ENCODE measurements at places on chromosomes 6 and 20. TPM values are rescaled to one million over a fixed set of nuclear protein-coding genes. Genes with fewer than 3 reads are reported as not detected.

DNA sequence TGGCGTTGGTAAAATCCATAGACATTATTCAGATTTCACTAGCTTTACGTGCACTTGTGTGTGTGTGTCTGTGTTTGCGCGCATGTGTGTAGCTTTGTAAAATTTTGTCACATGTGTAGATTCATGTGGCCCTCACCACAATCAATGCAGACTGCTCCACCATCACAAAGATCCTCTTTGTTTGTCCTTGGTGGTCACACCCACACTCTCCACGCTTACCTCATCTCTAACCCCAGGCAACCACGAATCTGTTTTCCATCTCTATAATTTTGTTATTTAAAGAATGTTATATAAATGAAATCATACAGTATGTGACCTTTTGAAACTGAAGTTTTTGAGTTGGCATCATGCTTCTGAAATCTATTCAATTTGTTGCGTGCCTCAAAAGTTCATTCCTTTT lies 58.5 kb downstream of the GRM1 start:
- no peak for DNase-seq

DNA sequence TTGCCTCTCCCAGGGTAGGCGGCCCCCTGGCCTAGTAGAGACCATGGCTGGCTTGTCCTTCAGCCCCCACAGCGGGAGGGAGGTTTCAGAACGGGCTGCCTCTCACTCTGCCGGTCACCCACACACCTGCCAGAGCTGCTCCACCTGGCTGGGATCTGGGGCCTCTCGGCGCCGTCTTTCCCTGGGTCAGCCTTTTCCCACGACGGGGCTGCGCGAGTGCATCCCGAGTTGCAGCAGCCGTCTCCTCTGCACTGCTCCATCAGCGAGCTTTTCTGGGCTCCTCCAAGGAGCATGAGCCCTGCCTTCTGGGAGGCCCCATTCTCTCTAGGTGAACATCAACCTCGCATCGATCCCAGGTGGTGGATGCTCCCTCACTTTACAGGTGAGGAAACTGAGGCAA lies 15.9 kb upstream of the SPDEF start:
- DNase-seq: no peak

DNA sequence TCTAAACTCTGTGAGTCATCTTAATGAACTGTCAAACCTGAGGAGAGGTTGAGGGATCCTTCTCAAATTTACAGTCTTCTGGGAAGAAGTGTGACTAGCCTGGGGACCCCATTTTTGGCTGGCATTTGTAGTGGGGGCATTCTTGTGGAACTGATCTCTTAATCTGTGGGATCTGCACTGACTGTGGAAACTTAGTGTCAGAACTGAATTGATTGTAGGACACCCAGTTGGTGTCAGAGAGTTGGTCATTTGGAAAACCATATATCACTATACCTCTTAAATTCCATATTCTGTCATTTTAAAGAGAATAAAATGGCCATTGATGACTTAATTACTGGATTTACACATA lies 48.3 kb downstream of the LAMA4 start:
- no peak for DNase-seq

GRCh38 chr20:33110147-33110825 lies 30.8 kb downstream of the BPIFB4 start:
- no peak for DNase-seq

- DNase-seq: no peak
Measured at GRCh38 chr6:2111162-2111677, 134.2 kb downstream of the GMDS start.

DNA sequence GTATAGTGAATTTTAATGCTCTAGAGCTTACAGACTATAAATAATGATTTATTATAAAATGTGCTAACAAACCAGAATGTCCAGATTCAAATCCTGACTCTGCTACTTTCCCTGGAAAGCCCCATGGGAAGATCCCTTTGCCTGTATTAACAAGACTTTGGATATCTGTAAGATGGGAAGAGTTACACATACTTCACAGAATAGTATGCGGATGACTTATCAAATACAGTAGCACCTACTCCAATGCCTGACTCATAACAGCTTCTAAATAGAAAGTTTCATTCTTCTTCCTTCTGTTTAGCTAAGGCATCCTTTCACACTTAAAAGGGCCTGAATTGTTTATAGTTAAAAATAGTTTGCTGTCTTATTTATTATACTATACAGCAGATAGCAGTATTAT lies 166.3 kb downstream of the KCNQ5 start:
- DNase-seq: no peak

DNA sequence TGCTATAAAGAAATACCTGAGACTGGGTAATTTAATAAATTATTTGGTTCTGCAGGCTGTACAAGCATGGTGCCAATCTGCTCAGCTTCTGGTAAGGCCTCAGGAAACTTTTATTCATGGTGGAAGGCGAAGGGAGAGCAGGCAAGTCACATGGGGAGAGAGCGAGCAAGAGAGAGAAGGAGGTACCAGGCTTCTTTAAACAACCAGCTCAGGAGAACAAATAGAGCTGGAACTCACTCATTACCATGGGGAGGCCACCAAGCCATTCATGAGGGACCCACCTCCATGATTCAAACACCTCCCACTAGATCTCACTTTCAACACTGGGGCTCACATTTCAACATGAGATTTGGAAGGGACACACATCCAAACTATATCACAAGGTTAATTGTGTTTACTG lies 44.9 kb upstream of the CRISP1 start:
- DNase-seq: no peak

DNA sequence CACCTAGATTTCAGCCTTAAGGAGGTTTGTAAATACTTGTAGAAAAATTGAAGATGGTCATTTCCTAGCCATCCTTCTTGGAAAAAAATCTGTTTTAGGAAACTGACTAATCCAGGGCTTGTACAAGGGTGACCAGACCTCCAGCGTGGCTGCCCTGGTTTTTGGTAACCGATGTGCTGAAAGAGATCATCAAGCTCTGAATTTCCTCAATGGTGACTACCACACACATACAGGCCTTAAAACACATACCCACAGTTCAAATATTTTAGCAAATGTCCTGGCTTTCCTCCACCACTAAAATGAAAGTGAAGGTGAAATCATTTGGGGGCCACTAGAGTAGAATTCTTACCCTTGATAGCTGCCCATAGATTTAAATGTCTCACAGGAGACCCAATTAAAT lies 215.3 kb upstream of the SUPT3H start:
- DNase-seq: no peak

GRCh38 chr6:166751051-166751595 lies 124.1 kb upstream of the RPS6KA2 start:
- DNase-seq: no peak

GRCh38 chr6:32638532-32639219 lies 1.5 kb downstream of the HLA-DQA1 start:
- no peak for DNase-seq

GRCh38 chr6:66198062-66198624 lies 491.1 kb upstream of the EYS start:
- DNase-seq: no peak

DNA sequence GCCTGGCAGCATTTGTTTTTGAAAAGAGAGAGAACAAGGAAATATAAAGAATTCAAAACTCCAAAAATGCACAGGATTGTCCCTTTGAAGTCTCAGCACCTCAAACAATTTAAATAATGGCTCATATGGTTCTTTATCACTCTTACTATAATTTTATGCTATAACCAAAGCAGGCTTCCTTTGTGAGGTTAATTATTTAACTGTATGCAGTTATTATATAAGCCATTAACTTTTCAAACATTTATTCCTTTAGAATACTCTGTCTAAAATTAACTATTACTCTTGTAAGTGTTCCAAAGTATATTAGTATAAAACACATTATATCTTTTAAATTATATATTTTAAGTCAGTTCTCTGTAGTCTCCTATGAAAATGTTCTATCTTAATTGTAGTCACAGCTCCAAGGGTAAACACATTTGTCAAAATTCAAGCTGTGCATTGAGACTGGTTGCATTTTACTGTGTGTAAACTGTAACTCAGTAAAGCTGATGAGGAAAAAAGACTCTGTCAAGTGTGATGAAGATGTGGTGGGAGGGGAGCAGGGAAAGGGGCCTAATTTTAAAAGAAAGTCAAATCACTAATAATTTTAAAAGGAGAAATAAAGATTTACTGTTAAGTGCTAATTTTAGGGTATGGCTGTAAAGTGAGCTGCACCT lies 20.0 kb upstream of the PLAGL1 start:
- no peak for DNase-seq

GRCh38 chr6:79783670-79784394 lies 152.7 kb downstream of the SH3BGRL2 start:
- no peak for DNase-seq

DNA sequence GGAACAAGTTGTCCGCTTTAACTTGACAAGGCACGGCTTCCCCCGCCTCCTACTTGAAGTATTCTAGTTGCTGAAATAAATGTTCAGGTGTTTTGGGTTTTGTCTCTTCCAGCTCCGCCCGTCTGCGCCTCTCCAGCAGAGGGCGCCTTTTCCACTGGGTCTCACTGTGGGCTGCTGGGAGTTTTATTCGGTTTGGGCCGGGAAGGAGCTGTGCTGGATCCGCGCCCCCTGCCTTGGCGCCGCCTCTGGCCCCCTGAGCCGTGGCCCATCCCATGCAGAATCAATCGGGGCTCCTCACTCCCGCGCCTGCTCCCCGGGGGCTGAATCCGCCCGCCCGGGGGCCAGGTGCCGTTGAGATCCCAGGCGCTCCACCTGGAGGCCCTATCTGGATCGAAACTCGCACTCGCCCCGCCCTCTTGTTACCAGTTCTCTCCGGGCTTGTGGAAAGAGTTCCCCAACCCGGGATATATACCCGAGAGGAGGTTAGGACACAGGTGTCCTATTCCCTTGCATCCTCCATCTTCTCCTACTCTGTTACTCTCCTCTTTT lies 51.0 kb upstream of the TCF21 start:
- DNase-seq: no peak

DNA sequence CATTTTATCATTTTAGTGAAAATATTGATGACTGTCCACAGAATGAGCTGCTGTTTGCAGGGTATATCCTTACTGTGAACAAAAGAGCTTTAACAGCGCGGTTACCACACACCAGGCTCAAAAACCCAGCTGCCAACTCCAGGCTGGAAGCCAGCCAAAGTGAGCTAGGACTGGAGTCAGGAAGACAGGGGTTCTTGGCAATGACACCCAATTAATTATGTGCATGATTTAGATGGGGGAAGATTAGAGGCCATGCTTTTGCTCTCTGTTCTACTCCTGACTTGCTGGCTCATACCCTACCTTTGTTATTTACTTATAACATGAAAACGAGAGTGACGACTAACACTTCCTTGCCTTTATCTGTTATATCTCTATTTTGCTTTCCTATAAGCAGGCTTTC lies 128.9 kb upstream of the SHLD1 start:
- DNase-seq: no peak

DNA sequence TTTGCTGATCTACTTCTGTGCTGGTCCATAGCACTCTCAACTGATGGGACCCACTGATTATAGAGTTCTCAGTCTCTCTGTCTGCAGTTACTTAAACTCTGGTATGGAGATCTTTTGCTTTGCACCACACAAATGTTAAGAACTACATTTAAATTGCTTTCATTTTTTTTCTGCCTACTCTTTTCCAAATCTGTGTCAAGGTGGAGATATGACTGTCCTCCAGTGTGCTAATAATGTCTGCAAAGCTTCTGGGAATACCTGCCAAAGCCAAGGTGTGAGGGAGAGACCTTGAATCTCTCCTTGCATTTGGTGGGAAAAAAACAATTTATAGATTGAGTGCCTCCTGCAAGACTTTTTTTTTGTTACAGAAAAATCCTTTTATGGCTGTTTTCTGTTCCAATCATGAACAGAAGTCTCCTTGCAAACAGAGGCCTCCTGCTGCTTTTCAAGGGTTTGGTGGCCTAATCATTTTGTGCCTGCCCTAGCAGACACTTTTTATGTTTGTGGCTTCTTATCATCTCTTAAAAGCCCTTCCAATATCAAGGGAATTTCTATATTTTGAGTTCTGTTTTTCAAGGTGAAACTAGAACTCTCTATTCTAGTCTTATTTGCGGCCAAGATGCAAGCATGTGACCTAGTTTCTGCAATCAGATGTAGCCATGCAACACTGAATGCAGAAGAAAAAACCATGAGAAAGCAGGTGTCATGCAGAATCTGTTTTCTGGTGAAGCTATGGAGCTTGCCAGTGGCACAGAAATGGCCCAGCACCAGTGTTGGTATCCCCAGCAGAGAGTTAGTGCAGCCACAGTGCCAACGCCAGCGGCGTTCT lies 23.2 kb upstream of the AKIRIN2 start:
- DNase-seq: no peak

DNA sequence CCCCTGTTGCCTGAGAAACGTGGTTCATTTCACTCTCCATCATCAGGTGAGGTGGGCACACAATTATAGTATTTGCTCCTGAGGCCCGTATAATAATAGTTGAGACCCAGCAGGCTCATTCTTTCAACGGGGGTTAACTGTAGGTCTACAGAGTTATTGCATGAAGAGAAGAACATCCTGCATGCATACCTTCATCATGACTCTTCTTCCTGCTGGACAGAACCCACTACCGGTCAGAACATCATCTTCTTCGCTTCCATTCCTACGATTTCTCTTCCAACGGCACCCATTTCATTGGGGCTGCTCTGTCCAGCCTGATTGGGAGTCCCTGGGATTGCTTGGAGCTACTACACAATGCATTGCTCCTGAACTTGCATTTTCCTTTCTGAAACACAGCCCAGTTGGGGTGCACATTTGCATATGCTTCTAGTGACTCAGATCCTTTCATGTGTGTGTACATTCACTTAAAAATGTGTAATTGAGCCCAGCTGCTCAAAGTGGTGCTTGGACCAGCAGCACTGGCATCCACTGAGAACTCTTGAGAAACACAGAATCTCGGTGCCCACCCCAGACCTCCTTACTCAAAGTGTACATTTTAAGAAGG lies 57.4 kb downstream of the SLC24A3 start:
- no peak for DNase-seq

ATF6B gene
- total RNA-seq: 73.4 TPM

CALHM4 gene
- total RNA-seq: not detected

LHFPL5 gene
- not detected for total RNA-seq

ZNF311 gene
- total RNA-seq: 0.28 TPM

TENT5A gene
- 13.4 TPM for total RNA-seq

KIAA1586 gene
- 14.9 TPM for total RNA-seq

FAM162B gene
- total RNA-seq: 4.6 TPM

FBXO30 gene
- 40.7 TPM for total RNA-seq

GRM4 gene
- total RNA-seq: not detected

TM9SF4 gene
- 21.0 TPM for total RNA-seq

WFDC12 gene
- not detected for total RNA-seq

SPTLC3 gene
- total RNA-seq: 8.4 TPM

ECT2L gene
- not detected for total RNA-seq
